Inflammatory macrophage treated with lipopolysaccharide for 4 hours (primary cell): ENCODE measurements at places on chromosomes 1 and 21.
A peak's percentile ranks its signal among the peaks of the same experiment; 100 is the strongest.

- DNase-seq, result no peak
These were observed 196.4 kb downstream of the LHX8 start for GRCh38 chr1:75330624-75331023.

DNA sequence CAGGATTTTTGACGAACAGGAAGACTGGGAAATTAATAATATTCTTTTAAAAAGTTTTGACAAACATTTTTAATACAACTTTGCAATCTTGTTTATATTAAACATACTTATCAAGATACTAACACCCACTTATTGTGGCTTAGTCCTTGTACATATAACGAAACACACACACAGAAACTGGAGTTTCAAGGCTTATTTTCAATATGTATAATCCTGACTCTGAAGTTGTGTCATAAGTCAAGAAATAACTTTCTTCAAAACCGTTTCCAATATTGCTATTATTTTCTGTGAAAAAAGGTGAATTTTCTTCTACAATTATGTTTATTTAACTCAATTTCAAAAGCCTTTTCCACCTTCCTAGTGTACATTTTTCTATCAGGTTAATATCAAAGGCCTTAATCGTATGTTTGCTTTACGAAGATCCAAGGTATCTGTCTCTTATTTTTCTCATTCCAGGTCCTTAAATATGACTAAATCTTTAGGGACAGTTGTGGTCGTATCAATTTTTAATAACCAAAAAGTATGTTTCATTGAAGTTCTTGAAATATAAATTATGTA is 1.8 kb downstream of the CDKN2C start:
- DNase-seq, result no peak

DNA sequence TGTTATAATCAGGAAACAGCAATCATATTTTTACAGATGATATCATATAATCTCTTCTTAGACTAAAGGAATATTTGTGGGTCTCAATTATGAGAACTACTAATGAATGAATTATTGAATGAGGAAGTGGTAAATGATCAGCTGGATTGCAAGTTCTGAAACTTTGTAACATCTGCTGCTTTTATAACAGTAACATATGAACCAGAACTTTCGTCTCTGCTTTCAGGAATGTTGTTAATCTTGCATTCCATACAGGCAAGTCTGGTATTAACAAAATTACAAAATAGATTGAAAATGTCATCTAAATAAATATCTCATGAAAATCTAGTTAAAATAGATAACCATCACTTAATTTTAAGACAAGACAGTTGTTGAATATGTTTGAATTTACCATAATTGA is 110.5 kb upstream of the COL11A1 start:
- DNase-seq, result no peak

- DNase-seq, result no peak
These were observed 5.8 kb downstream of the LAMC2 start for GRCh38 chr1:183191833-183192232.

- no peak for DNase-seq
These were observed 7.4 kb downstream of the MEF2D start for GRCh38 chr1:156493154-156493631.

- DNase-seq, result no peak
These were observed 17.1 kb downstream of the EPHA2 start for GRCh38 chr1:16138772-16139221.

DNA sequence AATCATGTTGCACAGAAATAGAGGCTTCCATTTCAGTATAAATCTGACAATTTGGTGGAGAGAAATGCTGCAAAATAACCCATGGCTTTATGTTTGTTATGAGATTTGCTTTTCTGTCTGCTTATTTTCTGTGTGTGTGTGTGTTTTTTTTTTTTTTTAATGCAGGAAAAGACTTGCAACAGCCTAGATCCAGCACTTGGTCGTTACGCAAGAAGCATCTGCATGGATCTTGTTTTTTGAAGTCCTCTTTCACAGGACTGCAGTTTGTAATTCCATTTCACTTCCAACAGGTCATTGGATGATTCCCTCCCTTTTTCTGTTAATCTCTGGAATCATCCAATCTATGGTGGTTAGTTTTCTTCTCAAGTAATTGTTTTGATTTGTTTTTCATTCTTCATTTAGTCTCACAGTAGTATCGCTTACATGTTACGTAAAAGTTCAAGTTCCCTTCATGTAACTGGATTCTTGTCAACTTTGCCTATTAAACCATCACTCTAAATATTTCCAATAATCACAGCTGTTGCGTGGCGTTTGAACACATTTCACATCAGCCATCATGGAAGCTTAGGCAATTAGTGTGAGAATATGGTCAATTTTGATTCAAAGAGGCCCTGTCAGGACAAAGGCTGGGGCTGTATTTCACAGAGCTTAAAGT is 312.9 kb downstream of the NFIA start:
- DNase-seq, result no peak

DNA sequence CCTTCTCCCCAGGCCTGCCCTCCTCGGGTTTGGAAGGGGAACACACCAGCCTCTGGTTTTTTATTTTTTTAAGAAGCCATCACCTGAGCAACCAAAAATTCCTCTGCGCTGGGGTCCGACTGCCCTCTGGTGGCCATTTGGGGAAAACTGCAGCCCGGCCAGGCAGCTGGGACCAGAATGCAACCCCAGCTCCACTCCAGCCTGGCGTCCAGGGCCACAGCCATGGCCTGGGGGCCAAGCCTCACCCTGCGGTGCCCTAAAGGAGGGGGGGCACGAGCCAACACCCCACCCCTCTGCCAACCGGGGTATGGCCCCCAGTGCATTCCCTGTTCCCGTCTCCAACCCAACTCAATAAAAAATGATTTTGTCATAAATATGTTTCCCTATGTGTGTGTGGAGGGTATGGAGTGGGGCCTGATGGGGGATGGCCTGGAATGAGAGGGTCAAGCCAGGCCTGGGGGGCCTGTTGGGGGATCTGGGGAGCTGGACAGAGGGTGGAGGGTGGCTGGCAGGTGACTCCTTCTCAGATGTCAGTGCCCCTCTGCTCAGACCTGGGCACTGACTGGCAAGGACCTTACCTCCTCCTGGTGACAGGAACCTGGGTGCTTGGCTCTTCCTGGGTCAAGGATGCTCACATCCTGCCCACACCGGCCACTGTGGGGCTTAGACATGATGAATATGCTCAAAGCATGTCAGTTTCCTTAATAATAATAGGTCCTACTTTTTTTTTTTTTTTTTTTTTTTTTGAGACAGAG is 3.2 kb downstream of the GPR3 start:
- peak; percentile 59 for DNase-seq

DNA sequence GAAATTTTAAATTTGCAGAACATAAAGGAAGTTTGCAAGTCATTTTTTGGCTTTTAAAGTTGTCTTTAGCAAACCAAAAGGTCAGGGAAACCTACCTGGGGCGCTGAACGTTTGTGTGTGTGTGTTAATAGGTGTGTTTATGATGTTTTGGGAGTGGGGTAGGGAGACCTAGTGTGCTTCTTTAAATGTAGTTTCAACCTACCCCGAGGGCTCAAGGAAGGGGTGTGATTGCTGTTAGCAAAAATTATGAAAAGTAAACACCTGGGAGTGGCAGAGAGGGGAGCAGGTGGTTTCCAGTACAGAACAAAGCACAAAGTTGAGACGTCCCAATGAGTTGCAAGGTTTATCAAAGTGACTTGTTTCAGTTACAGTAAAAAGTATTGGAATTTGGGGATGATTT is 58.7 kb upstream of the WDR26 start:
- no peak for DNase-seq

GRCh38 chr1:188023206-188023605 is 1194.5 kb downstream of the PLA2G4A start:
- no peak for DNase-seq

GRCh38 chr1:93702111-93702827 is 20.6 kb upstream of the BCAR3 start:
- no peak for DNase-seq

DNA sequence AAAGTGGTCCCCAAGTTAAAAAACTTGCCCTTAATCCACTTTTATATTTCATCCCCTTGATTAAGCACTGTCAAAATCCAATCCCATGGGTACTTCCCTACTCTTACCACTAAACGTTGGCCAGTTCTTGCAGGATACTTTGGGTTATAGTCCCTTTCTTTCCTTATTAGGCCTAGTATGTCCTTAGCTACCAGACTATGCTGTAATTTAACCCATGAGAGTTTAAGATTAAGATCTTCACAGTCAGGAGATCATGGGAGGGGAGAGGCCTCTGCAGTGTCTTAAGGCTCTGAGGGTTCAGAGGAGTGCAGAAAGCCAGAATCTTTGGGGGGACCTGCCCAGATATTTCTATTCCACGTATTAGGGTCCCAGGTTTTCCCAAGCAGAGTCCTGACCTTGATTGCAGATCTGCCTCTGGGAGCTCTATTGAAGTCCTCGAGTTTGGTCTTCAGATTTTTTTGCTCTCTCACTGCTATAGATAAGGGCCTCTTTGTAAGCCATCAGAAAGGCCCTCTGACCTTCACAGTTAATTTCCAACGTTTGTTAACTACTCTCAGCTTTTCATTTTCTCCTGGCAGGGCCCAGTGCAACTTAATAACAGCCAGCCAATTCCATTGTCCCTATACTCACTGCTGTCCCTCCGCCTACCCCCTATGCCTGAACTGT is 9.0 kb upstream of the CGN start:
- DNase-seq, result no peak

DNA sequence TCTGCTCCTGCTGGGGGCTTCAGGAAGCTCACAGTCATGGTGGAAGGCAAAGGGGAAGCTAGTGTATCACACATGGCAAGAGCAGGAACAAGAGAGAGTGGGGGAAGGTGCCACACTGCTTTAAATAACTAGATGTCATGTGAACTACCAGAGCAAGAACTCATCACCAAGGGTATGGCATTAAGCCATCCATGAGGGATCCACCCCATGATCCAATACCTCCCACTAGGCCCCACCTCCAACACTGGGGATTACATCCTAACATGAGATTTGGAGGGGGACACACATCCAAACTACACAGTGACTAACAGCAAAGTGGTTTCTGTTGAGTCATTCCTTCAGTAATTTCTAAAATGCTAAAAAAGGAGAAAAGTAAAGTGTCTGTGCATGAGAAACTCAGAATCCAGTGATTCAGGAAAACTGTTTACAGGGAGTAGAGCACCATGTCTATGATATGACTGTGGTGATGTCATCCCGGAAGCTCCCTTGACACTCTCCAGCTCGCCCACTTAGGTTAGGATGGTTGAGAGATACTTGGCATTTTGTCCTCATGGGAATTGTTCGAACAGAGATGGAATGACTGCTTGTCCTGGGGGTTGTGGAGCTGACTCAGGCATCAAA is 50.3 kb downstream of the CHD1L start:
- DNase-seq, result peak; percentile 3

- DNase-seq, result peak; percentile 90
These were observed 75.3 kb upstream of the LYST start for GRCh38 chr1:235941876-235942624.

- peak; percentile 56 for DNase-seq
These were observed 77.5 kb downstream of the CD34 start for GRCh38 chr1:207833381-207833780.

- no peak for DNase-seq
These were observed 1.7 kb downstream of the HECTD3 start for GRCh38 chr1:45009296-45009865.

DNA sequence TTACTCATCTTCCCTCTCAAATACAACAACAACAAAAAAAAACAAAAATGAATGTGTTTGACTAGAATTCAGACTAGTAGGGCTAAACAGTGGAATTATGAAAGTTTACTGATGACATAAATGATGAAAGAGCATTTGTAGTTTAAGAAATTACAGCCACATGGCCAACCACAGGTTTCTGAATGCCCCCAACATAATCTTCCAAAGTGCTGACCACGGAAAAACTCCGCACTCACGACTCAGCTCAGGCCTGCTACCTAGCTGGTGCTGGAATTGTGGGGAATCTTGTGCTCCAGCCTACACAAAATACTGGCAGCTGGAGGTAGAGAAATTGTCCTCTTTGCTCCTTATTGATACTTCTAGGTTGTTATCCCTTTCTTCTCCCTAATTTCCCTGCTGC is 23.6 kb upstream of the TBX15 start:
- no peak for DNase-seq

- DNase-seq, result no peak
These were observed 58.0 kb downstream of the SDCCAG8 start for GRCh38 chr1:243313635-243314536.

DNA sequence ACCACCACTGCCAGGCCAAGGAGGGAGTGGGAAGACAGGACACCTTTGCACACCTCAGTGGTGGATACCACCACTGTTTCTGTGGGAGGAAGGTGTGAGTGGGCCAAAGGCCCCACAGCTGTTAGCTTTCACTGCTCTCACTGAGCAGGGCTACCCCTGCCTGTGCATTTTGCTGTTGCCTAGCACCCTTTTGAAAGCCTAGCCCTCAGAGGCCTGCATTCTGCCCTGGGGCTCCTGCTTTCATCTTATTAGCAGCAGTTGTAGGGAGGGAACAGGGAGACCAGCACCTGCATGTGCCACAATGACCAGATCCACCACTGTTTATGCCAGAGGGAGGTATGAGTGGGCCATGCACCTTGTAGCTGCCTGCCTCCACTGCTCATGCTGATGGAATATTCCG is 110.9 kb upstream of the C21orf91 start:
- DNase-seq, result no peak

DNA sequence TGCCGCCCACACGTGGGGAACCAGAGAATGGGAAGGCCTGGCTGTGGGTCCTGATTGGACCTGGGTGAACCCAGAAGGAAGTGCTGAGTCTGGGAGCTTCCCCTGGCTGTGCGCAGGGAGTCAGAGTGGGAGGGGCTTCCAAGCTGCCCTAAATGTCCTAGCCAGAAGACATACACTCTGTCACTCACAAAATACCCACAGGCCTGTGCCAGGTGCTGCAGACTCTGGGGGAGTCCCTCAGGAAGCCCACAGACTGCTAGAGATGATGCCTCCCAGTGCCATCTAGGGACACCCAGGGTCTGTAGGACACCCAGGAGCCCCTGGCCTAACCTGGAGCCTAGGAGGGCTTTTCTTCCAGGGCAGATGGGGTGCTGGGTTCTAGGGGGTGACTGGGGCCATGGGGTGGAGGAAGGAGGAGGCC is 33.7 kb upstream of the LRP8 start:
- peak; percentile 56 for DNase-seq

GRCh38 chr21:31236528-31236927 is 107.5 kb downstream of the TIAM1 start:
- peak; percentile 54 for DNase-seq
